ENCODE measurements at places on chromosomes 7 and 10.

GRCh38 chr7:122528879-122529481, 169.9 kb downstream of the RNF133 start:
- DNase-seq = peak; percentile 14

GRCh38 chr7:2948749-2949148, 94.9 kb downstream of the CARD11 start:
- DNase-seq = no peak

DNA sequence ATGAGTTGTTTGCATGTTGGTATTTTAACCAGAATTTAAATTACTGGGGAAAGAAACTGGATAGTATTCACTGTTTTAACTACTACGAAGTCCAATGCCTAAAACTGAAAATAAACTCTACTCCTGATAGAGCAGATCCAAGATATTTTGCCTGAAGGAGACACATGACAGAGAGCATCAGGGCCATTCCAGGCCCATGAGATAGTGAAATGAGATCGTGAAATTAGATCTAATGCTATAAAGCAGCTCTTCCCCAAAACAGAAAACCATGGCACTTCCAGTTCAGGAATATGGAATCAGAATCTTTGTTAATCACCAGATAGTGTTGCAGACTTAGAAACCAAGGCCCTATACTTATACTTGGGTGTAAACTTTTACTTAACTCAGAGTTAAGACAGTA, 124.3 kb upstream of the CACNA2D1 start:
- DNase-seq = no peak

- no peak for DNase-seq
Measured at GRCh38 chr7:120539321-120539720, 266.3 kb downstream of the KCND2 start.

DNA sequence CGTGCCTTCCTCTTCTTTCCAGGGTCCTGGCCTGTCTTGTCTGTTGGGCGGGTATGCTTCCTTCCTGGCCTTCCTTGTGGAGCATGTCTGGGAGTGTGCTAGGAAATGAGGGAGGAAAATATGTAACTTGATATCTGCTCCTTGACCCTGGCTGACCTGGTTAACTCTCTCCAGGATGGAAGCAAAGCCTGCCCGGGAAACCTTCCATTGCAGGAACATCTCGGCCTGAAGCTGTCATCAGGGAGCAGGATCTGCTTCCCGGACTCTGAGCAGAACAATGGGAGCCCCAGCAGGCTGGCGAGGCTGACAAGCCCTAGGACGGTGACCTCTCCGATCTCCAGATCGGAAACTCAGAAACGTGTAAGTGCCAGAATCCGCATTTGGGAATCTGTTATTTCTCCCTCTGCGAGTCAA, 340.3 kb downstream of the FRMD4A start:
- DNase-seq = no peak

DNA sequence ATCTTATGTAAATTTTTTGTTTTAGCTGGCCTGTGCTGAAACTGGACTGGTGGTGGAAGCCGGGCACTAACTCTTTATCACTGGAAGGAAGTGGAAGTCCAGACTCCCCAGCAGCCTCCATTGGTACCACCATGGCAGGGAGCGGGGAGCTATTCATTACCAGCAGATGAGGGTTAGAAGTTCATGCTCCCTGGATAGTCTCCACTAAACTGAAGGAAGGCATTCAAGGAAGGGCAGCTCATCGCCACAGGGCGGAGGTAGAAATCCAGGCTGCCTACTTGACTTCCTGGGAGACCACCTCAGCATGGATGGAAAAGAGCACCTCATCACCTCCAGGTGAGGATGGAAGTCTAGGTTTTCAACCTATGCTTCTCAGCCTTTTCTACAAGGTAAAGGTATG, 130.9 kb downstream of the SLC16A9 start:
- DNase-seq = no peak
